Forelimb muscle (tissue), 1 donor: ENCODE measurements at places on chromosomes 16 and 17. TPM values are rescaled to one million over a fixed set of nuclear protein-coding genes. Genes with fewer than 3 reads are reported as not detected.

DNA sequence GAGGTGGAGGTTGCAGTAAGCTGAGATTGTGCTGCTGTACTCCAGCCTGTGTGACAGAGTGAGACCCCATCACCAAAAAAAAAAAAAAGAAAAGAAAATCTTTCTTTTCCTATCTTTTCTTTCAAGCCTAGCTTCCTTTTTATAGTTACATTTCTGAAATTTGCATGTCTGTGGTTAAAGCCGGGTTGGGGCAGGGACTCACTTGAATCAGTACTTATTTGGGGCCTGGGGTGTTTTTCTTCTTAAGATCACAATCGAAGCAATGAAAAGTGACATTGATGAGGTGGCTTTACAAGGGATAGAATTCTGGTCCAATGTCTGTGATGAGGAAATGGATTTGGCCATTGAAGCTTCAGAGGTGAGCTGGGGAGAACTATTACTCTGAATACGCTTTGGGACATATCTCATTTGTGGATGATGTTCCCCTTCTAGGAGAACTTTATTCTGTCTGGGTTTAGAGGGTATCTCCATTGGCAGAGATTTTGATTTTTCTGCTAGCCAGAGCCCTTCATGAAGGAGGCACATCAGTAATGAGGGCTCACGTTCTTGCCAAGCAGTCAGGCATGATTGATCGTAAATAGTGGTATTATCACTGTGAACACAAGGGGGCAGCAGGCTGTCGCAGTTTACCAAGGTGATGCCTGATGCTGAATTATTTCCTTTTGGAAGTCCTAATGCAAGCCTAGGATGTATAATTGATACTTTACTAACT lies 14.3 kb downstream of the KPNB1 start:
- DNase-seq = no peak

GRCh38 chr16:50265260-50265659 lies 1.1 kb upstream of the ADCY7 start:
- DNase-seq = no peak

DNA sequence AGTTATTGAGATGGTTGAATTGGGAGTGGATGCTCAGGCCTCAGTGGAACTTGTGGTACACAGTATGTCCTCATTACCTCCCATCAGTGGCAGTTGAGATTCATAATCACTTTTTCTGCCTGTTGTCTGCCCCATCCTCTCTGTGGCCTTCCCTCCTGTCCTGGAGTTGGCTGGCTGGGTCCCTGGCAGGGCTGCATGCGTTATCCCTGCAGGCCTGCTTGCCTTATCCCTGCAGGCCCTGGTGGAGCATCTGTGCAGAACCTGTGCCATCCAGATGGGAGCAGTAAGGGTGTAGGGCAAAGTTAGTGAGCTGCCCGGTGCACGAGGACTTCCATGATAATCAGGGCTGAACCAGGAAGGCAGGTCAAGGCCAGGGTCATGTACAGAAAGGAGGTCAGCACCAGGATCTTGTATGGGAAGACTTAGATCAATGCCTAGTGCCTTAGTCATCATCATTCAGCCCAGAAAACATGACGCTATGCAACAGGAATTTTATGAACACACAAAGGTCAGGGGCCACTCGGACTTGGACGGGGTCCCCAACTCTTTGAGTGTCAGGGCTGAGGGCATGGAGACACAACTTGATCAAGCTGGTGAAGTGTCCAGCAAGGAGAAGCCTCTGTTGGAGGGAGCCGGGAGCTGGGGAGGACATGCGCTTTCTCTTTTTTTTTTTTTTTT lies 47.2 kb downstream of the ABCC1 start:
- no peak for DNase-seq

DNA sequence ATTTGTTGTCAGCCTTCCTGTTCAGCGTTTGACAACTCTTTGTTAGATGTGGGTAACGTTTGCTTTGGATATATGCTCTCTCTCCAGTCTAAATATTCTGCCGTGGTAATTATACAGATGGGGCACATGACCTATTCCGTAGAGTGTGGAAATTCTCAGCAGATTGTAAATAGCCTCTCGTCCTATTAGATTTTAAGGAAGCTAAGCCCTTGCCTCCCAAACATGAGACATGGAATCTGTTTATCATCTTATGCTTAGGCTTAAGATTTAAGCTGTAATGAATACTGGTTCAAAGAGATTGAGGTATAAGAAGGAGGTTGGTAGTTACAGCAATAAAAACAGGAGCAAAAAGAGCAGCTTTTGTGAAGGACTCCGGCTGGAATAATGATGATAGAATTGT lies 87.4 kb downstream of the RBFOX1 start:
- no peak for DNase-seq

- DNase-seq = no peak
Observed at GRCh38 chr16:78768718-78769117, 669.3 kb downstream of the WWOX start.

DNA sequence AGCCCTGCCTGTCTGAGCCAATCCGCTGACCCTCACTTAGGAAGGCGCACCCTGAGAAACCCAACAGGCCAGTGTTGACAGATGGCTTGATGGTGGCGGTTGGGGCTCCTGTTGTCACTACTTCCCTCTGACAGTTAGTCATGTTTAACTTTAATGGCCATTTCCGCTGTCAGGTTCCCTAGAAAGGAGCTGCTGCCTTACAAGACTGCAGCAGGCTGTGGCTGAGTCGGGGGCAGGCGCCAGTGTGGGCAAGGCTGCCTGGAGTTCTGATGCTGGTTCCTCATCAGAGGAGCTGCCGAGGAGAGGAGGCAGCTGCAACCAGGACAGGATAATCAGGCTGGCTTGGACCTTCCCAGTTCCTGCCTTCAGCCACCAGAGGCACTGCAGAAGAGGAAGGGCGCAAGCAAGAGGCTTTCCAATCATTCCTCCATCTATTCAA lies 223.2 kb upstream of the DYNLRB2 start:
- DNase-seq = no peak

DNA sequence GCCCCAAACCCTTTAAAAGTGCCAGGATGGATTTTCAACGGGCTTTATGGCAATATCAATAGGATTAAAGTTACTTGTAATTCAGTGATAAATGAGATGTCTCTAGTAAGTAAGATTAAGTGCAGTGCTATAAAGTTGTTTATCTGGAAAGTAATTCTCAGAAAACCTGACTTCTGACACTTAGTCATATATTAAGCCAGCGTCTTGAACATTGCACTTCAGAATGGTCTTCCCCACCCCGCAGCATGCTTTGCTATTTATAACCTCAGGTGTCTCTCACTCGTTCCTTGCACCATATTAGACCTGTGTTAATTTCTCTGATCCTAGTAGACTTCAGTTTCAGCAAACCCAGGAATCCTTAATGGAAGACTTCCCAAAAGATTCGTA lies 2.1 kb upstream of the MAF start:
- no peak for DNase-seq

DNA sequence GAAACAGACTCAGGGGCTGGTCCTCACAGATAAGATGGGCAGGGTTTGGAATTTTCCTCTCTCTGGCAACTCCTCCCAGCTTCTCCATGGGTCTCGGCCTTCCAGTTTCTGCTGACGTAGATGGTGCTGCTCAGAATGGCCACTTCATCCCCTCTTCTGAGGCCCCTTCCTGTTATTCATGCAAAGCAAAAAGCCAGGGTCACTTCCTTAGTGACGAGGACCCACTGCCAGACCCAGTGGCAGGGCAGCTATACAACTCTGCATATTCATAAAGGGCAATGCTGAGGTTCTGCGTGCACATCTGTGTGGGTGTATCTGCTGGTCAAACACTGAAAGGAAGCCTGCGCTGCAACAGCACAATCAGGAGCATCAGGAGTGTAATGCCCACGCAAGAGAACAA lies 108.8 kb downstream of the WSCD1 start:
- no peak for DNase-seq

GRCh38 chr17:17526369-17526768 lies 30.2 kb upstream of the RASD1 start:
- no peak for DNase-seq

The C16orf54 gene
- polyA plus RNA-seq = 0.40 TPM
